Progenitor cell of endocrine pancreas (in vitro differentiated cells): ENCODE measurements at places on chromosomes 2 and 18. TPM values are rescaled to one million over a fixed set of nuclear protein-coding genes. Genes with fewer than 3 reads are reported as not detected.

DNA sequence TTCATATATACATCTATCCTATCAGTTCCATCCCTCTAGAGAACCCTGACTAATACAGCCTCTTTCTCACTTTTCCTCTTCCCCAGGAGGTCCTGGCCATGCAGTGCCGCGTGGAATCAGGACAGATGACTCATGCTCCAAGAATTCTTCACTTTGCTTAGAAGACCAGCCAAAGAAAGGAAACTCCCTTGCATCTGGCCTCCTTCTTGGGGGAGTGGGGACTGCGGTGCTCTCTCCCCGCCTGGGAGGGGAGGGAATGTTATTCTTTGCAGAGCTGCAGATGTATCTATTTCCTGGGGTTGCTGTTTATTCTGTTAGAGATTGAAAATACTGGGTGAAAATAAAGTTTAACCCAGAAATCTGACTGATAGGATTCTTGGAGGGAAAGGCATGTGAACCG is 111.5 kb upstream of the SH3BP4 start:
- DNase-seq, result no peak

DNA sequence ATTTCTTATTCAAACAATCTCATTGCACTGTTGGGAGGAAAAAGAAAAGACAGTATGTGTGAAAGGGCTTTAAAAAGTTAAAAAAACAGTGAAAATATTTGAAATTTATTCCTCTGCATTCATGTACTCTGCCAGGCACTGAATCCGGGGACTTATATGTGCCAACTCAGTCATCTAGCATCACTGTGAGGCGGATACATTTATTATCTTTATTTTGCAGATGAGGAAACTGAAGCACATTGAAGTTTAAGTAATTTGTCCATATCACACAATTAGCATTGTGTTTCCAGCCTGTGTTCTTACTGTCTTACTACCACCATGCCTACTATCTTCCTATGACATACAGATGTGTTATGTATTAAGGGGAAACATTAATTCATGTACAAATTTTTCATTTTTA is 1.8 kb downstream of the LCLAT1 start:
- DNase-seq, result no peak

- DNase-seq, result no peak
These were observed 36.1 kb downstream of the SLC40A1 start for GRCh38 chr2:189544318-189545042.

DNA sequence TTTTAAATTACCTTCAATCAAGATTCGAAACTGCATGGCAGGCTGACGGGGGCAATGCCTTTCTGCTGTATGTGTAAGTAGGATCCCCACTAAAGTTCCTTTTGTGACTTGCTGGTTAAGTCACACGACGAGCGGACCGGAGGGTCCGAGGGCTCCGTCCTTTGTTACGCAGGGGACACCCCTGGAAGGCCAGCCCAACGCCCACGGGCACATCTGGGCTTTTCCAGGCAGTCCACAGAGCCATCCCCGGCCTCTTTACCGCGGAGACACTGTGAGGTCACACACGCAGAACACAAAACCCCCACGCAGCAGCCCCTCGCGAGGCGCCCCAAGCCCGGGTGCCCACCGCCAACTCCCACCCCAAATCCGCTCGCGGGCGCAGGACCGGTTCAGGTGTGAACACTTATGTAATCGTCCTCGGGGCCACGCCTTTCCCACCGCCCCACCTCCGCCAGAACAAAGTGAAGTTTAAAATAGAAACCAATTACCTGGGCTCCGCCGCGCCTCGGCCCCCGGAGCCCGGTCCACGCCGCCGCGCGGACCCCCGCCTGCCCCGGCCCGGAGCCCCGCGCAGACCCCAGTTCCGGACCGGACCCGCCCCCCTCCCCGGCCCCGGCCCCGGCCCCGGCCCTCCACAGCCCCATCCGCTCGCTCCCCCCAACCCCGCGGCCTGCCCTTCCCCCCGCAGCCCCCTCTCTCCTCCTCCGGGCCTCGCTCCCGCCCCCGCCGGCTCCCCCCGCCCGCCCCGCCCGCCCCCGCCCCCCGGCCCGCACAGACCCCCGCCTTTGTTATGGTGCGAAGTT is 4.2 kb downstream of the ZNF516 start:
- DNase-seq, result peak; percentile 39

GRCh38 chr2:128773641-128774319 is 455.1 kb upstream of the HS6ST1 start:
- DNase-seq, result no peak

- DNase-seq, result no peak
These were observed 5.5 kb downstream of the ZNF396 start for GRCh38 chr18:35371412-35372195.

- no peak for DNase-seq
These were observed 8.3 kb downstream of the NFU1 start for GRCh38 chr2:69428981-69429380.

The ANTXR1 gene
- total RNA-seq, result 73.4 and 77.4 TPM in 2 replicates

The SPC25 gene
- total RNA-seq, result 14.5 and 15.8 TPM in 2 replicates

The CEBPZOS gene
- total RNA-seq, result 0.84 and 1.0 TPM in 2 replicates

The COLEC11 gene
- not detected in 2 replicates for total RNA-seq
